ENCODE measurements at places on chromosomes 6 and 20.

DNA sequence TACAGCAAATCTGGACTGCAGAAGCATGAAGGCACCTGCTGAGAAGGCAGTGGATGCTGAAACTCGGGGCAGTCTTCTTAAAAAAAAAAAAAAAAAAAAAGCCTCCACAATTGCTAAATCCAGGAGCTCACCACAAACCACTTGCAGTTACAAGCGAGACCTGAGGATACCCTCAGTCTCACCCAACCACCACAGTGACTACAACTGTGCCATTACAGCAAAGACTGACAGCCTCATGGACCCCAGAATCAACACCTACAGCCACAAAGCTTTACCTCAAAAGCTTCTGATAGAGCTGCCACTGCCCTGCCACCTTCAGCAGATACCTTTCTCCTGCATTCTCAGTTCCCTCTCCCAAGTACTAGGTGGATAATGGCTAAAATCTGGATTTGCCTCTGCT is 9.0 kb downstream of the COL21A1 start:
- no peak for DNase-seq

DNA sequence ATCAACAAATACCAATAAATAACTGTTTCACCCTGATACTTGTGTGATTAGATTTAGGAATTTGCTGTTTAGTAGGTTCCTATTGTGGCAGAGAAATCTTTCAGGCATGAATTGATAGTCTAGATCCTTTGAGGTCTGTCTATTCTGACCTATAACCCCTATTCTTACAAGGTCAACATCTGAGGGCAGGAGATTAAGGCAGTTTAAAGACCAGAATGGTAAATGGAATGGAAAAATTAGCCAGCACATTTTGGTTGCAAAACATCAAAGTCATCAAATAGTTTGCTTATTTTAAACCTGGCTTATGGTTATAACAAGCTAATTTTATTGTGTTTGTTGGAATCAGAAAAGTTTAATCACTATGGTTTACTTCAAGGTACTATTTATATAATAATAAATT is 78.4 kb downstream of the LIN28B start:
- no peak for DNase-seq

DNA sequence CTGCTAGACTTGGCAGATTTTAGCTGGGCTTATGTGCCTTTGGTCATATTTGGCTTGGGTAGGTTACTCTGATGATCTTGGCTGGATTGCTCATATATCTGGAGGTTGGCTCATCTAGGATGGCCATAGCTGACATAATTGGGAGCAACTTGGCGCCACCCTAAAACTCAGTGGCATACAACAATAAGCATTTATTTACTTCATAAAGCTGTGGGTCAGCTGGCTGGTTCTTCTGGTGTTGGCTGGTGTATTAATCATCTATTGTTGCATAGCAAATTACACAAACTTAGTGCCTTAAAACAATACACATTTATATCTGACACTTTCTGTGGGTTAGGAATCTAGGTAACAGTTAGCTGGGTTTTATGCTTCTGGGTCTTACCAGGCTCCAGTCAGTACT is 297.3 kb upstream of the JAG1 start:
- no peak for DNase-seq

- DNase-seq: no peak
These were observed 58.6 kb upstream of the MANEA start for GRCh38 chr6:95518630-95519227.

GRCh38 chr6:70398783-70399728 is 14.3 kb upstream of the FAM135A start:
- DNase-seq: no peak

GRCh38 chr6:41568202-41568584 is 22.0 kb downstream of the FOXP4 start:
- no peak for DNase-seq

DNA sequence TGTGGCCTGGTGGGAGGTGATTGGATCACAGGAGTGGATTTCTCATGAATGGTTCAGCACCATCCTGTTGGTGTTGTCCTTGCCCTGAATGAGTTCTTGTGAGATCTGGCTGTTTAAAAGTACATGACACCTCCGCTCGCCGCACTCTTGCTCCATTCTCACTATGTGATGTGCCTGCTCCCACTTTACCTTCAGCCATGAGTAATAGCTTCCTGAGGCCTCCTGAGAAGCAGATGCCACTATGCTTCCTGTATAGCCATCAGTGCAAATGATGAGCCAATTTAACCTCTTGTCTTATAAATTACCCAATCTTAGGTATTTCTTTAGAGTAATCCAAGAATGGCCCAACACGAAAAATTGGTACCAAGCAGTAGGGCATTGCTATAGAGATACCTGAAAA is 34.5 kb downstream of the KIF16B start:
- DNase-seq: no peak

DNA sequence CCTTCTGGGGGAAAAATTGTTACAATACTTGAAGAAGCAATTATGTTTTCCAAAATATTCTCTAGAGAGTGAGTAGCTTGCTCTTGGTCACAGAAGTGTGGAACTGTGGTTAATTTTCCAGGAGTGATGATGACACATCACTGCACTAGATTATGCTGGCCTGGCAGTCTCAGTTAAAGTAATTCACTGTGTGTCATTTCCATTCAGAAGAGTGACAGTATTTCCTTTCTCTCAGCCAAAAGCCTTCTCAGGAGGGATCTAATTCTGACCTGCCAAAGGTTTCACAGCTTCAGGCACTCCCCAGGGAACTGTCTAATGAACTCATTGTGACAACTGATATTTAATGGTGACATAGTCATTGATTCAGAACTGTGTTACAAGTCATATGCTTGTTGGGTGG is 517.5 kb downstream of the TBC1D32 start:
- no peak for DNase-seq

GRCh38 chr6:33990061-33990541 is 155.8 kb downstream of the GRM4 start:
- DNase-seq: no peak

GRCh38 chr6:170130771-170131241 is 160.1 kb downstream of the DLL1 start:
- DNase-seq: peak; percentile 4

DNA sequence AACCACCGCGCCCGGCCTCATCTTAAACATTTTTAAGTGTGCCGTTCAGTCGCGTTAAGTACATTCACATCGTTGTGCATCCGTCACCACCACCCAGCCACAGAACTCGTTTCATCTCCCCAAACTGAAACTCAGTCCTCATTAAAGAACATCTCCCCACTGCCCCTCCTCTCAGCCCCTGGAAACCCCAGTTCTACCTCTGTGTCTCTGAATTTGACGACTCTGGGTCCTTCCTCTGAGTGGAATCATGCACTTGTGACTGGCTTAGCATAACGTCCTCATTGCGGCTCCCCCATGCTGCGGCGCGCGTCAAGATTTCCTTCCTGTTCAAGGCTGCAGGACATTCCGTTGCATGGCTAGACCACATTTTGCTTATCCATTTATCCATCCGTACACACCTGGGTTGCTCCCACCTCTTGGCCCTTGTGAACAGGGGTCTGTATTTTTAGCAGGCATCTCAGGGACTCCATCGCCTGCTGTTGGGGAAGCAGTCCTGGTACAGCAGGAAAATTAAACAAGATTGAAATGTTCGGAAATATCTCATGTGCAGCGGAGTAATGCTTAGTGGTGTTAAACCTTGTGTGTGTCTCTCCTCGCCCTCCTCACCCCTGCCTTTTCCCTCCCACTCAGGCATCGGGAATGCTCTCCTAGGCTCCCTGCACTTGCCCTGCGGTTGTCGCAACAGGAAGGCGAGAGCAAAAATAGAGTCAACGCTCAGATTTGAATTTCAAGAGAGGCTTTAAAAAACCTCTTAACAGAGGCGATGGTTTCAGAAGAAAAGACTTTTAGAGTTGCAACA is 127.9 kb downstream of the PXDC1 start:
- DNase-seq: no peak

GRCh38 chr6:75206576-75207342 is 906 bp upstream of the COL12A1 start:
- DNase-seq: peak; percentile 25

DNA sequence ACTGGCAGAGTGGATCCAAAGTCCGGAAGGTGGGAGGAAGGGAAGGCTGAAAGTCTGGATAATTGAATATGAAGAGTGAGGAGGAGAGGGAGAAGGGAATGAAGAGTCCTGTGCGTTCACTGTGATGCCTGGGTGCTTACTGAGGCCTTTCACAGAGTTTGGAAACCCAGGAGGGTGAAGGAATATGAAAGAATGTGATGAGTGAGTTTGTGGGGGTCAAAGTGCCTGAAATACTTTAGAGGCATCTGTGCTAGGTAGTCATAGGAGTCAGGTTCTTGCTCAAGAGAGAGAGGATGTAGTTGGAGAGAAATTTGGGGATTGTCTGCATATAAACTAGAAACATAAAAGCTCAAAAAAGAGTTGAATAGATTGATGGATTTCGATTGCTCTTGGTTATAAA is 20.7 kb downstream of the NKX2-4 start:
- no peak for DNase-seq

GRCh38 chr6:16921399-16922110 is 160.3 kb upstream of the ATXN1 start:
- no peak for DNase-seq

- DNase-seq: no peak
These were observed 135.7 kb downstream of the OR2B2 start for GRCh38 chr6:27776504-27776903.

- DNase-seq: no peak
These were observed 74.7 kb downstream of the SESN1 start for GRCh38 chr6:109019911-109020310.

DNA sequence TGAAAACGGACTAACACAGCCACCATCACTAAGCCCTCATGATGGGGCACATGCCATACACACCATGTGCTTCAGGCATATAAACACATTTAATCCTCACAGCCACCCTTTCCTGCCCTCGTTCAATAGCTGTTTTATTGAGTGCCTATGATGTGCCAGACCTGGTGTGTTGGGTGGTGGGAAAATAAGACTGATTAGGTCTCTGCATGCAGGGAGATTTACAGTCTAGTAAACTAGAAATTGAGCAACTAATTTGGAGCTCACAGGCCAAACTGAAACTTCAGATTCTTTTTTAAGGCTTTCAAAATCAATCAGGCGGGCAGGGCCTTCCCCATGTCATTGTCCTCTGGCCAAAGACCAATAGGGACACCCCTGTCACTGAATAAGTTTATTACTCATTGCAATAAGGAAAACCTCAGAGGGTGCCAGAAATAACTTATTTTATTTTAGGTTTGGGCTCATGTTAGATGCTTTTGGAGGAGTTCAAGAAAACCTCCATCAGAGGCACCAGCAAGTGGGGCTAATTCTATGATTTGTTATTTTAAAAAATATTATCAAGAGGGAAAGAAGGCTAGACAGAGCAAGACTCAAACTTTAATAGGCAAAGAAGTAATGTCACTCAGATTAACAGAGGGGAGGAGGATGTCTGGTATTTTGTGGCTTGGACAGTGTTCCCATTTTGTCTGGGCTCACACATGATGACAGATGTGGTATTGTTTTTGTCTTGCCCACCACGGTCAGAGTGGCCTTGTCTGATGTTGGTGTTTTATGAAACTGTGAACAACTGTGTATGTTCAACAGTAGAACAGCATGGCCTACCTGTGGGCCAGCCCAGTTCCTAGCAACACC is 12.0 kb downstream of the ZFP64 start:
- peak; percentile 85 for DNase-seq

GRCh38 chr6:150273457-150274309 is 95.1 kb upstream of the IYD start:
- DNase-seq: peak; percentile 9

- DNase-seq: no peak
These were observed 86.3 kb downstream of the RFPL4B start for GRCh38 chr6:112433457-112433856.

- no peak for DNase-seq
These were observed 108.2 kb downstream of the CDKAL1 start for GRCh38 chr6:20642441-20642840.

DNA sequence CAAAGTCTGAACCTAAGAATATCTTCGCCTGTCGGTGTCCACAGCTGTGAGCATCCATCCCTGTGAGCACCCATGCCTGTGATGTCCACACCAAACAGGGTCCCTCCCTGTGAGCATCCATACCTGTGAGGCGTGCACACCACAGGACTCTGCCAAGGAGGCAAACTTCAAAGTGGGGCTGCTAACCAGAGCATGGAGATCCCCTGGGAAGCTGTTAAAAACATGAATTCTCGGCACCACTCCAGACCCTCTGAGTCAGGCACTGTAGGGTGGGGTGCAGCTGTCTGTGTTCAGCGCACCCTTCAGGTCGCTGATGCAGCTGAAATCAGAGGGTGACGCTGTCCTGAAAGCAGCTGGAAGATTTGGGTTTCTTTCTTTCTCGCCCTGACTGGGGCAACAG is 85.4 kb upstream of the NXT1 start:
- DNase-seq: no peak

DNA sequence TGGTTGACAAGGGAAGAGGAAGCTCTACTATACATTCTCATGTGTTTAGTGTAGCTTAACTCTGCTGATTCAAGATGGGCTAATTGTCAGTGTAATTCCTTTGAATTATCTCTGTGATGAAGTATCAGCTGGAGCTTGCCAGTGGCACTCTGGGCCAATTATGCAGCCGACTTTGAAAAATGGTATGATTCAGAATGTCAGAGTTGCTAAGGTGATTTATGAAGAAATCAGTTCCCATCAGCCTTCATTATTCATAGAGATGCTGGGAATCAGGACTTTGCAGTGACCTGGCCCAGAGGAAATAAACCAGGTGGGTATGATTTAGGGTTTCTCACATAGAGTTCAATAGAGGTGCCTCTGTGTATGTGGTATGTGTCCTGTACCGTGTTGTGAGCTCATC is 33.4 kb downstream of the KCNS1 start:
- no peak for DNase-seq

DNA sequence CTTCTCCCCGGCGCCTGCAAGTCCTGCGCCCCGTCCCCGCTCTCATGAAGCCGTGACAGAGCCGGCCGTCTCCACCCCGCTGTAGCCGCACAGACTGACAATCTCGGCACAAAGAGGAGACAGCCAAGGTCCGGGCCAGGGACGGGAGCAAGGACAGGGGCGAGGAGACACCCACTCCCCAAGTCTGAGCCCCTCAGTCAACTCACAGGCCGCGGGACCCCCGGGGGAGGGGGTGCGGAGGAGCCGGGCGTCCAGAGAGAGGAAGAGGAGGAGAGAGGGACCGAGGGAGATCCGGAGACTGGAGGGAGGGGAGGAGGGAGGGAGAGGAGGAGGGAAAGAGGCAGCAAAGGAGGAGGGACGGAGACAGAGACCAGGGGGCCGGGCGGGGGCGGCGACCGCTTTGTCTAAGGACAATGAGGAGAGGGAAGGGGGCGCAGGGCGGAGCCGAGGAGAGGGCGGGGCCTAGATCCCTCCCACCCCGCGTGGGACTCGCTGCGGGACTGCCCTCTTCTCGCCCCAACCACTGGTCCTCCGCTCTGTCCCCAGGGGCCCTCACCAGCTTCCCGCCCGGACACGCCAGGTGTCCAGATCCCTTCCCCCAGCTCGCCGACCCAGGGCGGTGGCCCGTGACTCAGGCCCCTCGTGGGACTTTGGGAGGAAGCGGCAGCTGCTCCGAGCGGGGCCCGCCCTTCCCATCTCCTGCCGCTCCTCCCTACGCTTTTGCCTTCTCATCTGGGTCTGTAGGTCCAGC is 638 bp upstream of the PPP1R18 start:
- DNase-seq: peak; percentile 90
